ELR (cell line): ENCODE measurements at places on chromosomes 3 and 15.
A peak's percentile ranks its signal among the peaks of the same experiment; 100 is the strongest.

DNA sequence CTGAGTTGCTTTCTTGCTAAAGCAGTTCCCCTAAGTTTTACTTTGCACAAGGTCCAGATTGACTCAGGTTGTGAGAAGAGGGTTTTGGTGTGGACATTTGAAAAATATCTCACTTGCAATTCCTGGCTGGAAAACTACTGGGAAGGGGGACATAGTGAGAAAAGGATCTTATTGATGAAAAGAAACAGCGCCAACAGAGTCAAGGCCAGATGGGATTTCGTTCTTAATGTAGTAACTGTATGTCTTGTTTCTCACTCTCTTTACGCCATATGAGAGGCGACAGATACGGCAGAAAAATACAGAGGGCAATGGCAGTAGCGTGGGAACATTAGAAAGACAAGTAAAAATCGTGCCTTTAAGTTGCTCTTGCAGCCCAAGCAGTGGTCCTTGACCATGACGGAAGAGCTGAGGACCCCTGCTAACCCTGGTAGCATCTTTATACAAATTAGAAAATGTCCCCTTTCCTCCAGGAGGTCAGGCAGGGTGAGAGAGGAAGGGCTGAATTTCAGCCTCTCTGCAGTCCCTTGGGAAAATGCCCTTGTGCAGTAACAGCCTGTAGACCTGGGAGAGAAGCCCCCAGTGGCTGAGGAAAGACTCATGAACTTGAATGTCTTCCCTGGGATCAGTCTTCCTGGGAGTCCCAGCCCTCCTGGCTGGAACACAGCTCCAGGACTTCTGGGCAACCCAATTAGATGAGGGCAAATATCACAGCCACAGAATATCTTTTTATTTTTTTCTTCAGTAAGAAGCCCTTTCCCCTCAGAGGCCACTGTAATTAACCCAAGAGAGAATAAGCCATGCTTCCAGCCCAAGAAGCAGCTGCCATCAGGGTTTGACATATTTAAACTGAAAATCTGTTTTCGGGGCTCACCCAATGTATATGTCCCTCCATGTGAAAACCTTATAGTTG lies 113.4 kb downstream of the CD47 start:
- no peak for DNase-seq

- no peak for DNase-seq
Measured at GRCh38 chr3:71360180-71360579, 223.3 kb downstream of the FOXP1 start.

DNA sequence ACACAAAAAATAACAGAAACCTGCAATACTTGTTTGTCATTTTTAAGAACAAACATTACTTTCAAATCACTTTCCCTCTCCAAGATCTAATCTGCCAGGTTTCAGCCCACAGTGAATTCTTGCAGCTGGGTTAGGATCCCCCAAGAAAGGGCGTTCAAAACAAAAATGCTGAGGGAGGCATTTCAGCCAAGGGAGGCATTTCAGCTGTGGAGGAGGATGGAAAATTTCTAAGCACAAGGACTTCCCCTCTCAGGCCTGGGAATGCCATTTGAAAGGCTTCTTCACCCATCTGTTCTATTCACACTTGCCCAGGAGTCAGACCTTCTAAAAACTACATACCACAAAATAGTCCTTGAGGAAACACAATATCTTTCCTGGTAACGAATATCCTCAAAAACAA lies 69.1 kb downstream of the P3H2 start:
- DNase-seq: no peak

DNA sequence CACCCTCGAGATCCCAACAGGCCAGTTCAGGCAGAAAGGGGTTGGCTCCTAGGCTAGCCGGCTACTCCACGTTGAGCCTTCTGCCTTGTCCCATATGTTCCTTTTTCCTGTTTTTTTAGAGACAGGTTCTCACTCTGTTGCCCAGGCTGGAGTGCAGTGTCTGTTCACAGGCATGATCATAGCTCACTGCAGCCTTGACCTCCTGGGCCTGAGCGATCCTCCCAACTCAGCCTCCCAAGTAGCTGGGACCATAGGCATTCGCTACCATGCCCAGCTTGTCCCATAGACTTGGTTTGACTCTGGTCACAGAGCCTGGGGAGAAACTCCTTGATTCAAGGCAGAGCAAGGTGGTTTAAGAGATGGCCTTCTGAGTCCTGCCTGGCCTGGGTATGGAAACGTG lies 32.3 kb downstream of the ZNF710 start:
- no peak for DNase-seq

DNA sequence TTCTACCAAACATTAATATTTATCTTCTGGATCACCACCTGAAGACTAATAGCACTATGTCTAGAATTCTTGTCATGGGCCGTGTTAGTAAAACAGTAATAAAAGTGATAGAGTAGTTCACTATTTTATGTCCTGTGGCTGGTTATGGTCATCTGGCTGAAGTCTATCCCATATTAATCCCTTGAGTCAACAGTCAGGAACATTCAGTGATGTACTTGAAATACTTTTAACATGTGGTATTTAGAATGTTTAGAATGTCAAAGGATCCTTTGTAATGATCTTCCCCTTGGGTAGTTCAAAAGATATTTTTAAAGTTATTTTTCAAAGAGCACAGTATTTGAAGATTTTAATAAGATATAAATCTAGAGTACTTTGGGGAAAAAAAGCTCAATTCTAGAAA lies 117.0 kb downstream of the MBNL1 start:
- peak; percentile 80 for DNase-seq

GRCh38 chr3:65927576-65927975 lies 111.1 kb downstream of the MAGI1 start:
- DNase-seq: peak; percentile 41

DNA sequence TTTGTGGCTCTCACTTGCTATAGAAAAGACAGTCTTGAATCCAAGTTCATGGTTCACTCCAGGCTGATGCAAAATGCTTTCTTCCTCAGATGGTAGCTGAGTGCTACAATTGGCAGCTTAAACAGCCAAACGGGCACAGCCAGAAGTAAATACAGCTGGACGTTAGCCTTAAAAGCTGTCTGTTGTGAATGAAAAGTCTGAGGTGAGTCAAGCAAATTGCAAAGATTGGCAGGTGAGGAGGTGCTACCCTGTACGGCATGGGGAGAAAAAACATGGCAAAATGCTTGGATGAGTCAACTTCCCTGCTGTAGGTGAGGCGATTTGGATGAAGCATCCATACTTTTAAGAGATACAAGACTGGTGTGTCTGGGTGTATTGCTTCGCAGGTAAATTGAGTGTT lies 40.5 kb downstream of the IL5RA start:
- no peak for DNase-seq

- DNase-seq: no peak
Measured at GRCh38 chr15:52709187-52709981, 30.2 kb upstream of the ATOSA start.

- no peak for DNase-seq
Measured at GRCh38 chr3:33940736-33941135, 142.3 kb downstream of the PDCD6IP start.

- no peak for DNase-seq
Measured at GRCh38 chr15:55661428-55661827, 73.3 kb upstream of the PYGO1 start.

DNA sequence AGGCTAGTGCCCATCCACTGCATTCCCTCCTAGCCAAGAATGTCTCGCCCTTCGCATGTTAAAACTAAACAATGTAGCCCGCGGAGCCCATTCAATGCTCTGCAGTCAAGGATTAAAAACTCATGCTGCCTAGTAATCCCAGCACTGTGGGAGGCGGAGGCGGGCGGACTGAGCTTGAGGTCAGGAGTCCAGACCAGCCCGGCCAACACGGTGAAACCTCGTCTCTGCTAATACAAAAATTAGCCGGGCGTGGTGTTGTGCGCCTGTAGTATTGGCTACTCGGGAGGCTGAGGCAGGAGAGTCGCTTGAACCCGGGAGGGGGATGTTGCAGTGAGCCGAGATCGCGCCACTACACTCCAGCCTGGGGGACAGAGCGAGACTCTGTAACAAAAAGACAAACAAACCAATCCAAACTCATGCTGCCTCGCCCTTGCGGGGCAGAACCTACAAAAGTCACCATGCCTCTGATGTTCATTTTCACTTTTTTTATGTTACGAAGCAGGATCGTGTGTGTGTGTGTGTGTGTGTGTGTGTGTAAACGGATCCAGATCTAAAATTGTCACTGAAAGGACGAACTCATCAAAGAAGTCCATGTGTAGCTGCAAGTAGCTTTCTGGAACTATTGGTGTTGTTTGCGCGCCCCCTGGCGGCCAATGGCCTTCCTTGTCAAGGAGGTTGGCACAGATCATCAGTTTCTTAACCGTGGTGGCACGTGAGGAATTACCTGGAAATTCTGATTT lies 54.8 kb upstream of the SPESP1 start:
- DNase-seq: peak; percentile 86

DNA sequence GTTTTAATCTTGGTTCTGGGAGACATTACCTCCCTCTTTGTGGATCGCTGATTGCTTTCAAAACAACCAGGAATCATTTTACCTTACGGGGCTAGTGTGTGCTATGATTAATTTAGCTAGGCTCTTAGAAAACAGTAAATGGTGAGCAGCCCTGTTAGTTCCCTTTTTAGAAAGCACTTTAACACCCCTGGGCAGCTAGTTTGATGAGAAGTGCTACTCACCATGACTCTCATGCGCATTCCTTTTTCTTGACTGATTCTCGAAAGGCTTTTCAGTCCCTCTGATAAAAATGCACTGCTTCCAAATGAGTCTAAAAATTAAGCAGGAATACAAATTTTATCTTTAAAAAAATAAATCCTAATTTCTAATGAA lies 75.3 kb upstream of the LEKR1 start:
- DNase-seq: peak; percentile 86

DNA sequence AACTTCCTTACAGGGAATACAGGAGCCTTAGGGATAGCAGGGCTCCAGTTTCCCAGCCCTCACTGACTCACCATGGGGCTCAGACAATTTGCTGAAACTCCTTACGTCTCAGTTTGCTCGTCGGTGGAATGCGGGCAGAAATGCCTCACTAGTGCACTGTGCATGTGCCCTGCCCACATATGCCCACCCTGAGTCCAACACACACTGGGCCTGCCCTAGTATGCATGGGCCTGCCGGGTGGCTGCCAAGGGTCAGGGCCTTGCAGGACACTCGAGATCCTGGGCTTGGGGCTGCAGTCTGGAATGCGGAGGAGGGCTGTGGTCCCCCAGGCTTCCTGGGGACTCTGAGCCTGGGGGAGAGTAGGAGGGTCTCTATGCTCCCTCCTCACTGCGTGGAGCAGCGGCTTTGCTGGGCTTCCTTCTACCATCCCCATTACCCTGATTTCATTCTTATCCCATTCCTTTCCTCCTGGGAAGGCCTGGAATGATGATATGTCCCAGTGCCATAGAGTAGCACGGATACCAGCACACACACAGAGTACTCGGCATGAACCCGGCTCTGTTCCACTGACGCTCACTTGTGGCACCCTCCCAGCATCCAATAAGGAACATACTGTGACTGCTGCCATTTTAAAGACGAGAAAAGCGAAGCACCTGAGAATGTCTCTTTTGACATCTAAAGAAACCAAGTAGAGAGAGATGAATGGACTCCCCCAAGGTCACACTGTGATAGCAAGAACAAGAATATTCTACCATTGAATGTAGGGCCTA lies 124.2 kb downstream of the ASB7 start:
- peak; percentile 44 for DNase-seq

DNA sequence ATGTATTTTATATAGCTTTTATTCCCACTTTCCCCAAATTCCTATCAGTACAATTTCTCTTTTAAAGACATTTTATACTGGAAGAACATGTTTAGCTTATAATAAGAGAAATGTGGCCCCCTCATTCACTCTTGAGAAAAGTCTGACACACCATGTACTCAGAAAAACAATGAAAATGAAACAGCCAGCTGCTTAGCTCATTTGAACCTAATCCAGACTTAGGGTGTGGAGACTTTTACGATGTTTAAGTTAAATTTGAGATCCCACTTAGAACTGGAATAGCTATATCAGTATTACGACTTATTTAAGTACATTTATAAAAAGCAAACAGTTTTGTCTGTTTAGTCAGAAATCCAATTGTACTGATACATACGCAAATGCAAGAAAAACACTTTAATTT lies 252.3 kb upstream of the ARRDC4 start:
- DNase-seq: no peak

DNA sequence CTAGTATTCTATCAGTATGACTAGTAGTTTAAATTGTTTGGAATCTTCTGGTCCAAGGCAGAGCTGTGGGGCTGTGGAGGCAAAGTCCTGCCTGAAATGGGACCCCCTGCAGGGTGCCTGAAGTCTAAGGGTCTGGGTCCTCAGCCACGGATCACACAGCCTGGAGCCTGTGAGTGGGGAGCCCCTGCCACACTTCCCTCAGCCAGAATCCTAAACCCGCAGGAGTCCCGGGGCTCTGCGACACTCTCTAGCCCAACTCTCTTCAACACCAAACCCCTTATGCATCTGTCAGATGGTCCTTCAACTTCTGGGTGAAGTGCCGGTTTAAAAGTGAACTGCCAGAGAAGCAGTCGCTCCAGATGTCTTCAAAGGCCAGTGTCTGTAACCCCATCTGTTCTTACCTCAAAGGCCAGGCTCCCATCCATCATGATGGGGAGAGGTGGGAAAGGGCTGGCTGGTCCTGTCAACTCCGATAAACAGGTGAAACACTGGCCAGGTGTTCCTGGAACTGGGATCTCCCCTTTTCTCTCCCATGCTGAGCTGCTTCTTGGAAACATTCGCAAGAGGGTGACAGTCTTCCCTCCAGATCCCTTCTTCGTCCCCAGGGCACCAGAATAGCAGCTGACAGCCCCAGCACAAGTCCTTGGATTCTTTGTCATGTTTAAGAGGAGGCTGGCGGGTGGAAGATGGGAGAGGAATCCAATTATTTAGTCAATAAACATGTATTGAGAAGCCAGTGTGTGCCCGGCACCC lies 45.6 kb downstream of the CPN2 start:
- DNase-seq: no peak

DNA sequence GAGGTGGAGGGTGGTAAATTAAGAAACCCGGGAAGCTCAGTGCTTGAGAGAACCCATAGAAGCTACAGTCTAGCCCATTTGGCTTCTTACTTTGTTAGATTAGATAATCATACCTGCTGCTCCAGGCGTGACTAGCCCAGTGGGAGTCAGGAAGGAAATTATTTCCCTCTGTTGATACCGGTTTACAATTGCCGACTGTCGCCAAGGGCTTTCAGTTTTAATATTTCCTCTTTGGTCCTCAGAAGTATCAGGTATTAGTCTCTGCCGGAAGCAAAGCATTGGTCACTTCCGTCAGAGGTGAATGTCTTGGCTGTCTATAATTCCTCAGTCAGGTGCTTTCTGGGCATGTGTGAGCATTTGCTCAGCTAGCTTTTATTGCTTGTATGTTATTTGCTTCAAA lies 75.2 kb downstream of the LPP start:
- no peak for DNase-seq

- DNase-seq: no peak
Measured at GRCh38 chr3:46031747-46032146, 4.5 kb upstream of the XCR1 start.
